Bronchial epithelial cell (primary cell): ENCODE measurements at places on chromosomes 1 and 21. TPM values are rescaled to one million over a fixed set of nuclear protein-coding genes. Genes with fewer than 3 reads are reported as not detected.
A peak's percentile ranks its signal among the peaks of the same experiment; 100 is the strongest.

DNA sequence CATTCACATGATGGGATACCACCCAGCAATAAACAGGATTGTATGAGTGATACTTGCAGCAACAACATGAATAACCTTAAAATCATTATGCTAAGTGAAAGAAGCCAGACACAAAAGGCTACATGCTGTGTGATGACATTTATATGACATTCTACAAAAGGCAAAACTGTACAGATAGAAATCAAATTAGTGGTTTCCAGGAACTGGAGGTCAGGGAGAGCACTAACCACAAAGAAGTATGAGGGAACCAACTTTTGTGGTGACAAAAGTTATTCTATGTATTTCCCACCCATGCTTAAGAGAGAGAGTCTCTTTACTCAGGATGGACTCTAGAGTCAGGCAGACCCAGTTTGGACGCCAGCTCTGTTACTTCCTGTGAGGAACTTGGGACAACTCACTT, 364.5 kb upstream of the DAB1 start:
- DNase-seq: no peak

GRCh38 chr1:230170622-230171021, 103.6 kb downstream of the GALNT2 start:
- DNase-seq: peak; percentile 13

GRCh38 chr1:240122639-240123613, 31.2 kb downstream of the FMN2 start:
- DNase-seq: no peak

- no peak for DNase-seq
Measured at GRCh38 chr1:192869308-192869940, 60.6 kb downstream of the RGS2 start.

DNA sequence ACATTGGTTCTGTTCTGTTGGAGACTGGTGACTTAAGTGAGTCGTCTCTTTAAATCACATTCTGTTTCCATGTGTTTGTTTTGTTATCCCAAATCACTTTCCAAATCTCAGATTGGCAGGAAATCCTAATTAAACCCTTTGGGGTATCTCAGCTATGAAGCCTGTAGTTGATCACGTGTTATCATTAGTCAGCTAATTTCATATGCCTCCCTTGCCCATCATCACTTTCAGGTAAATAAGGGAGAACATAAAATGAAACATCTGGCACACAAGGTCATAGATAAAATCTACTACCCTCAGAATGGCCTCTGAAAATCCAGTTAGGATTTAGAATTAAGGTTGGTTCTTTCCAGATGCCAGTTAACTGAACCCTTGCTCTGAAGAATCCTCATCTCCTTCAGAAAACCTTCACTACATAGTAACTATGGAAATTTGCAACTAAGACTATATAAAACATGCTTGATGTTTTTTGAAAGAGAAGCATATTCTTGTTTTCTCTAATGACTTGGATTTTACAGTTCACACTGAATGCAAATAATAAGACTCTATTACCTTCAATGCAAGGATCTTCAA, 401.5 kb downstream of the DSCAM start:
- no peak for DNase-seq

DNA sequence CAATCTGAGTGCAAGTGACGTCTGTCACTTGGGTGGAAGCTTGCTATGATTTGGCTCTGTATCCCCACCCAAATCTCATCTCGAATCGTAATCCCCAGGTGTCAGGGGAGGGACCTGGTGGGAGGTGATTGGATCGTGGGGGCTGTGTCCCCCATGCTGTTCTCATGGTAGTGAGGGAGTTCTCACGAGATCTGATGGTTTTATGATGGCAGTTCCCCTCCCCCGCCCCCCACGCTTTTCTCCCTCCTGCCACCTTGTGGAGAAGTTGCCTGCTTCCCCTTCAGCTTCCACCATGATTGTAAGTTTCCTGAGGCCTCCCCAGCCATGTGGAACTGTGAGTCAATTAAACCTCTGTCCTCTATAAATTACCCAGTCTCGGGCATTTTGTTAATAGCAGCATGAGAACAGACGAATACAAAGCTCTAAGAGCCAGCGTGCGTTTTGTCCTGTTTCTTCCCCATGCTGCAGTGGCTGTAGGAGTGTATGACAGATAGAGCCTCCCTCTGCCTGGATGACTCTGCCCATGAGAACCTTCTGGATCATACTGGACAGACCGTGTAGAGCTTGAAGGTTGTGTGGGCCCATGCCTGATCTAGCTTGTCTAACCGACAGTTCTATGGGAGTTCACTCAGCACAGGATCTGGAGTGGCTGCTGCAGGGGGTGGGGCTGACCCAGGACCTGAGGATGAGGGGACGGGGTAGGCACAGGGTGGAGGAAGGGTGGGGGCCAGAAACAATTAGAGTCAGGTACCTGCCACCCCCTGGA, 139.7 kb upstream of the ERRFI1 start:
- DNase-seq: no peak

DNA sequence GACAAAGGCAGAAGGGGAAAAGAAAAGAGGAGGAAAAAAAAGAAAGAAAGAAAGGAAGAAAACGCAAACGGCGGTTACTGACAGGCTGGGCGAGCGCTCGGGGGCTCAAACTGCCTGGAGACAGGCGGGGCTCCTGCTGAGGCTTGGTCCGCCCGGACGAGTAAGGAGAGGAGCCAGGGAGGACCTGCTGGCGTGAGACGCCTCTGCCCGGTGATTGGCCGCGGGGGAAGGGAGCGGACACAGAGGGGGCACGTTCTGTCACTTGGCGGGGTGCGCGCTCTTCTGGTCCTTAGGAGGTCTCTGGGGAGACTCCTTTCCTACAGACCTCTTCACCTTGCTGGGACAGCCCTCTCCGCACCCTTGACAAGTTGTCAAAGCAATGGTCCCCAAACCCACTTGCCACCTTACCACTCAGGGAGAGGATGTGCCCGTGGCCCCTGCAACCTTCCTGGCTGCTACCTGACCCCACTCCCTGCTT, 791 bp upstream of the PIK3R3 start:
- DNase-seq: no peak

The NR5A2 gene
- total RNA-seq: not detected in 2 replicates

The S100A7A gene
- total RNA-seq: not detected in 2 replicates

The EFNA1 gene
- total RNA-seq: 31.9 and 54.3 TPM in 2 replicates

The RGS18 gene
- total RNA-seq: under 0.01 TPM in 1 of 2 replicates, not detected in the other

The POU2F1 gene
- 3.9 and 5.1 TPM in 2 replicates for total RNA-seq

The COL16A1 gene
- total RNA-seq: 87.7 and 121 TPM in 2 replicates

The LCE3E gene
- not detected in 2 replicates for total RNA-seq
